AG09319 (cell line): ENCODE measurements at places on chromosomes 12 and 14.

DNA sequence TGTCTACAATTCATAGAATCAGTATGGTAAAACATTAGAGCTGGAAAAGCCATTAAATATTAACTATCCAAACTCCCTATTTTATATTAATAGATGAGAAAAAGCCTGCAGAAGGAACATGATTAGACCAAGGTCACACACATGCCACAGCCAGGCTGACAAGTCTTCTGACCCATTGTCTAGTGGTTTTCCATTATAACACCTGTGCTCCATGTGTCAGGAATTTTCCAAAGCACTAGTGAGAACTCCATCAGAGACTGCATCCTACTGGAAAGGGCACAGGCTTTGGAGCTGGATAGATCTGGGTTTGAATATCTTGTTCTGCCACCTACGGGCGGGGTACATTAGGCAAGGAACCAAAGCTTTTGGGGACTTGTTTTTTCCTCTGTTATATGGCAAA lies 325.5 kb downstream of the RAD51B start:
- DNase-seq: no peak

DNA sequence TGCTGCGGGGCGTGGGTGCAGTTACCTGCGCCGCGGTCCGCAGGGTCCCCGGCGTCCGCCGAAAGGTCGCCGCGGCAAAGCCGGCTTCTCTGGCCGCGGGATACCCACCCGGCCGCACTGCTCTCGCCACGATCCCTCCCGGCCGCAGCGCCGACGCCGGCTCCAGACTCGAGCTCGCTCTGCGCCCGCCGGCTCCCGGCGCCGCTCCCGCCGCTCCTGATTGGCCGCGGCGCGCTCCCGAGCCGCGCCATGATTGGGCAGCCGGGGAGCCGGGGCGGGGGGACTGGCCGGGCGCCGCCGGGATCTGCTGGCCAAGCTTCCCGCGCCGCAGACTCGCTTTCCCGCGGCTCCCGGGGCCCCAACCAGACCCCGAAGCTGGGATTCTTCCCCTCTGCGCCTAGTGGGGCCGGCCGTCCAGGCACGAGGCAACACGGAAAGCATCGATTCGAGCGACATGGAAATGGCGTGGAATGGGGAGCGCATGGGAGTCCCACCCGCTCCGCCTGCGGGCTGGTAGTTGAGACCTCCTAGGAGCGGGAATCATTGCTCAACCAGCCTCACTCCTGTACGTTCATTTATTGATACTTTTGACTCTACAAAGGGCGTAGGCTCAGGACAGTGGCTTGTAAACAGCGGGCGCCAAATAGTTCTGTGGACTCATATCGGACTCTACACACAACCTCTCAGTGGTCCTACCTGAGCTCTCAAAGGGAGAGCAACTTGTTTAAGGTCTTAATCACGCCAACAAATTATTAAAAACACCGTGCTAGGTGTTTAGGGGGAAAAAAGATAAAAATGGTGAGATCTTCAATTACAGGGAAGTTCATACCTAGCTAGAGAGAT lies 36.4 kb upstream of the STON2 start:
- DNase-seq: no peak

DNA sequence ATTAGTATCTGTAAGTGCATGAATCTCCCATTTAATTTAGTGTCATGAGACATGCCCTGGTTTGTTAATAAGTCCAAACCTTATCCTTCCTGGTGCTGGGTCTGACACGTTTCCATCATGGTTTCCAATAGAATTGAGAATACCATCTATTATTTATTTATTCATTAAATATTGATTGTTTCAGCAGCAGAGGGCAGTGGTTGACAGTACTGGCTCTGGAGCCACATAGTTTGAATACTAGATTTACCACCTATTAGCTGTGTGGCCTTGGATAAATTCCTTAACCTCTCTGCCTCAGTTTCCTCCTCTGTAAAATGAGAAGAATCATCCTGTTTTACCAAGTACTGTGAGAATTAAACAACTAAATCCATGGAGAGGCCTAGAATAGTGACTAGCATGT lies 941 bp upstream of the STAB2 start:
- DNase-seq: no peak

- DNase-seq: no peak
Measured at GRCh38 chr12:42660968-42661937, 71.7 kb upstream of the PRICKLE1 start.

DNA sequence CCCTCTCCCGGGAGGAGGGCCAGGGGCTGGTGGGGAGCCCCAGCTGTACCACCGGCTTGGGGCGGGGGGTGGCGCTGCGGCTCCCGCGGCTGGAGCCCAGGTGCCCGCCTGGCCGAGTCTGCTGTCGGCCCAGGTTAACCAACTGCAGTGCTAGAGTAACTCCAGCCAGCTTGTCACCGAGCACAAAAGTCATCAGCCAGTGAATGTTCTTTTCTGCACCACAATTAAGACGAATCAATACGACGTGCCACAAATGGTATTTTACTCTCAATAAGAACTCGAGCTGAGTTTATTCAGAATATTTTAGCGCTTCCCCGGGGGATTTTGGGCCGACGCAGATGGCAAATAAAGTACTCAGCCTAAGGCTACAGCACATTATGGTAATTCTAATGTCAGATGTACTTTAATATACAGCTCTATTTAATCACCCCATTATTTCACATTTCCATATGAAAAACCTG lies 83.2 kb downstream of the BCL11B start:
- no peak for DNase-seq

DNA sequence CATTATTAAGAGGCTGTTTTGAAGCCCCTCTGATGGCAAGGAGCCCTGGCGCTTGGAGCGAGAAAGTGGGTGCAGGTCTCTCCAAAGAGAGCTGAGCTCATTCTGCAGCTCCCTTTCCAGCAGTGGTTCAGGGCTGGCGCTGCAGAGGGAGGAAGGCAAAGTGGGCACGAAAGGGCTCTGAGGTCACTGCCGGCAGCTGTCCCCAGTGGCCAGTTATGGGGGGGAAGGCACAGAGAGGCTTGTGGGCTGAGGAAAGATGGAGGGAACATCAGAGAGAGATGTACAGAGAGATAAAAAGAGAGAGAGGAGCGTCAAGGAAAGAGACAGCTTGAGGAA lies 75.2 kb upstream of the TBX5 start:
- DNase-seq: no peak

GRCh38 chr12:89884416-89884898 lies 175.8 kb upstream of the ATP2B1 start:
- no peak for DNase-seq

GRCh38 chr12:116996621-116997020 lies 85.9 kb downstream of the FBXW8 start:
- no peak for DNase-seq

DNA sequence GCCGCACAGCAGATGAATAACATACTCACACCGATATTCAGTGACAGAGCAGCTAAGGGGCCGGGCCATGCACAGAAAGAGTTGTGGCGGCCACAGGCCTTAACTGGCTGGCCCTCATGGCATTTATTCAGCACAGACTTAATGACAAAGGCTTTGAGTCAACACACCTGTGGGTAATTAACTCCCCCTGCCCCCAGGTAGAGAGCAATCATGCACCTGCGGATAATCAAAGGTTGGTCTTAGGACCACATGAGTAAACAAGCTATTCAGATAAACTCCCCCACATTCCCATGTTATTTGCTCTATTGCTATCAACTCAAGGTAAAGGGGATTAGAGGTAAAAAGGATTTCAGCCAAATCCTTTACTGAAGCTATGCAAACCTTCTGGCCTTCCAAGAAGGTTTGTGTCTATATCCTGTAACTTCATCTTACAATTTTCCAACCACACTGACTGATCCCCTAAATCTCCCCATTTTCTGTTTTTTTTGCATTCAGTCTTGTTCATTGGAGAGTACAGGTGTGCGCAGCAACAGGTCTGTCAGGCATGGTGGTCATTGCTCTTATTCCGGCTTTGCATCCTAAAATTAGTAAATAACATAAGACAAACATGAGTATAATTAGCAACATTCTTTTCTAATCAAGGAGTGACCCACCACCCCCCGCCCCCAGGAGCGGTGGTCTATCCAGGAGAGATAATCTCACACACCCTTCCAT lies 16.9 kb upstream of the BLTP3B start:
- DNase-seq: no peak

DNA sequence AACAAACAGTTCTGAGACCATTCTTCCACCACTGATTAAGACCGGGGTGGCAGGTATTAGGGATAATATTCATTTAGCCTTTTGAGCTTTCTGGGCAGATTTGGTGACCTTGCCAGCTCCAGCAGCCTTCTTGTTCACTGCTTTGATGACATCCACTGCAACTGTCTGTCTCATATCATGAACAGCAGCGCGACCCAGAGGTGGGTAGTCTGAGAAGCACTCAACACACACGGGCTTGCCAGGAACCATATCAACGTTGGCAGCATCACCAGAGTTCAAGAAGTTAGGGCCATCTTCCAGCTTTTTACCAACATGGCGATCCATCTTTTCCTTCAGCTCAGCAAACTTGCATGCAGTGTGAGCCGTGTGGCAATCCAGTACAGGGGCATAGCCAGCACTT lies 16.9 kb downstream of the AEBP2 start:
- DNase-seq: no peak

DNA sequence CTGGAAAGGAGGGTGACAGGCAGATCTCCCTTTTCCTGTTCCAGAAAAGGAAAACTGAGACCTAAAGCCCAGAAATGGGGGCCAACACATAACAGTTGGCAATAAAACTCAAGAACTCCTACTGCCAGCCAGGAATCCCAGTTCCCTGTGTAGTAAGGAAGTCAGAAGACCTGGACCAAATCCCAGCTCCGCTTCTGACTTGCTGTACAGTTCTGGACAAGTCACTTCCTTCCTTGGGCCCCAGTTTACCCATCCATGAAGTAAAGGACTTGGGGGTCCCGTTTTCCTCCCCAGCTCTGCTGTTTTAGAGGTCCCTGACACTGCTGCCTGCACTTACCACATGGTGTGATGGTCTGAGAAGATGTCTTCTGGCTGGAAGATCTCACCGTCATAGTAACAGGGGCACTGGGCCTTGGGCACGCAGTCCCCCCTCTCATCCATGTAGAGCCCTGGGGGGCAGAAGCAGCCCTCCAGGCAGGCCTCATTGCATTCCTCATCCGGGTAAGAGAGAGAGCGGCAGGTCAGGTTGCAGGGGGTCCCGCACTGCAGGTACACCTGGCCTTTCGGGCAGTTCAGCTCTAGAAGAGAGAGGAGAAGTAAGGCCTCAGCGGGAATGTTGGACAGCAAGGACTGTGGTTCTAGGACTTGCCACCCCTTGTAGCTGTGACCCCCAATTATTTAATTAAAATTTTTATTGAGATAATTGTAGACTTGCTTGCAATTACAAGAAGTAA lies 72.1 kb downstream of the VWF start:
- no peak for DNase-seq

- DNase-seq: no peak
Measured at GRCh38 chr12:113987261-113988063, 21.3 kb upstream of the RBM19 start.

DNA sequence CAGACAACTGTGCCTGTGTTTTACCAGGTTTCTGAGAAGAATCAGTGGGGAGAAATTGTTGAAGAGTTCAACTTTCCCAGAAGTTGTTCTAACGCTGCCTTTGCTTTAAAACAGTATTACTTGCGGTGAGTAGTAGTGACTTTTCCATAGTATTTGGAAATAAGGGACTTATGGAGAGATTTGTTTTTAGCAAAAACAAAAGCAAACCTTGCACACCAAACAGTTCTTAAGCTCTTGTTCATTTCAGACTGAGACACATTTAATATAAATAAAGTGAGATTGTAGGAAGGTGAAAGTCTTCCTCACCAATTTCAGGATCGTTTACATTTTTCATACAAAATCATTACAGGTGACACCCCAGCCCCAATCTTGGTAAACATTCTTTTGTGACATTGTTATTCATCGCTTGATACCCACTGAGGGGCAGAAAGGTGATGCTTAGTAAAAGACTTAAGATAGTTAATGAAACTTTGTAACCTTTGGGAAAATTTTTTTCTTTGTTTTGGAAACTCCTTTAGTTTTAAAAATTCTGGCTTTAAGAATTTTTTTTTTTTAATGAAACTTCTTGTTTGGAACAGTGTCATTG lies 1.8 kb downstream of the ARID2 start:
- DNase-seq: no peak

DNA sequence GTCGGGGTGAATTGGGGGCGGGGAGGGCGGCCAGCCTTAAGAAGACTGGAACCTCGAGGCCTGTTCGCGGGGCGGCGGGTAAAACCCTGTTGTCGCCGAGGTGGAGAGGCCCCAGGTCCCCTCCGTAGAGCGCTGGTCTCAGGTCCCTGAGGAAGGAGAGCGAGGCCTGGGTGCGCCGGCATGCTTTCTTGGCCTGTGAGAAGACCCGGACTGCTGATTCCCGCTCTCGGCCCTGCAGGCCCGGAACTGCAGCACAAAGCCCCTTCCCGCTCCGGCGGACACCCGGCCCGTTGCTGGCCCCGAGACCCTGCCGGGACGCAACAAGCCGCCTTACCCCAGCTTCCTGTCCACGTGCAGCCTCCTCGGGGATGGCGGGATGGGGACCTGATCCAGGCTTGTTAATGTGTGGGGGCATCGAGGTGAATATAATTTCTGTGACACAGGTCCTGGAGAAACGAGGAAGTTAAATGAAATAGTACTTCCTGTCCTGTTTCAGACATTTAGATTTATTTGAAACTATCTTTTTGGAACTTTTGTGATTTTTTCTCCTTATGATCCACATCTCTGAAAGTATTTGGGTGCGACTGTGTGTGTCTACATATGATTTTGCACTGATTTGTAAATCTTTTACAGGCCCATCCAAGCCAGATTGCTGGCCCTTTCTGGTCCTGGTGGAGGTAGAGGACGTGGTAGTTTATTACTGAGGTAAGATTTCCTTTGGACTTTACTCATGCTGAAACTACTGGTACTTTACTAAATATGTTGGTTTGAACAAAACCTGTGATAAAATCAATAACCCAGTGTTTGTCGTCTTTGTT lies 600 bp downstream of the PNN start:
- DNase-seq: no peak

- DNase-seq: no peak
Measured at GRCh38 chr14:61470961-61471293, 149.5 kb downstream of the PRKCH start.

DNA sequence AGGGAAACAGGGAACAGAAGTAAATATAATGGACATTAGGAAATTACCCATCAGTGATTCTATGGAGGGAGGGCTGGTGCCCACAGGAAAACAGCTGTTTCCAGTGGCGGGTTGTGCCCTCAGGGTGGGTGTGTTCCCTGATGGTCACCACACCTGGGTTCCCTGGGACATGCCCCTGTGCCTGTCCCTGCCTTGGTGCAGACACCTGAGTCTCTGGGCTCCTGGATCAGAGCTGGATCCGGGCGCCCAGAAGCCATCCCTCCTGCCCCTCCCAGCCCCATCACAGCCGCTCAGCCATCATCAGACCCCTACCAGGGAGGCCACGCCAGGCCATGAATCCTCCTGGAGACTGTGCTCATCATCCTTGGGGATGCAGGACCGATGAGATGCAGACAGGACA lies 307.2 kb upstream of the SFSWAP start:
- no peak for DNase-seq

GRCh38 chr12:7479771-7480170 lies 23.8 kb downstream of the CD163 start:
- no peak for DNase-seq
